Nasal cavity respiratory epithelium epithelial cell of viscerocranial mucosa (primary cell): ENCODE measurements at places on chromosomes 11 and 22. TPM values are rescaled to one million over a fixed set of nuclear protein-coding genes. Genes with fewer than 3 reads are reported as not detected.

Gene PPP1R14B
- 145 and 308 TPM in 2 replicates for total RNA-seq

Gene OR51I1
- not detected in 2 replicates for total RNA-seq

Gene CARD18
- total RNA-seq: 1.0 TPM in 1 of 2 replicates, not detected in the other

Gene CTNND1
- 174 and 308 TPM in 2 replicates for total RNA-seq

Gene CTSW
- total RNA-seq: not detected in 2 replicates

Gene XPNPEP3
- 4.8 and 14.8 TPM in 2 replicates for total RNA-seq

Gene L3MBTL2
- total RNA-seq: 9.6 and 23.8 TPM in 2 replicates

Gene SLC3A2
- 692 and 1,787 TPM in 2 replicates for total RNA-seq

Gene PAMR1
- total RNA-seq: 7.2 and 11.9 TPM in 2 replicates

Gene NPAS4
- not detected in 2 replicates for total RNA-seq

Gene FOLR2
- total RNA-seq: not detected in 2 replicates

Gene TMEM45B
- 59.0 and 253 TPM in 2 replicates for total RNA-seq
